H9 (cell line): ENCODE measurements at places on chromosomes 5 and 9. TPM values are rescaled to one million over a fixed set of nuclear protein-coding genes. Genes with fewer than 3 reads are reported as not detected.

GRCh38 chr5:59607138-59607765 is 286.3 kb downstream of the PDE4D start:
- H3K27me3 ChIP-seq, result no peaks in the 10 kb centered on the region
- H3K36me3 ChIP-seq, result no peaks in the 10 kb centered on the region
- no peak overlapping the region for H3K27ac ChIP-seq
- H3K4me3 ChIP-seq, result no peak overlapping the region
- DNase-seq, result no peak
- peaks cover 3% of the 10 kb centered on the region; the same call in 1 of the 2 replicates for H3K4me1 ChIP-seq

DNA sequence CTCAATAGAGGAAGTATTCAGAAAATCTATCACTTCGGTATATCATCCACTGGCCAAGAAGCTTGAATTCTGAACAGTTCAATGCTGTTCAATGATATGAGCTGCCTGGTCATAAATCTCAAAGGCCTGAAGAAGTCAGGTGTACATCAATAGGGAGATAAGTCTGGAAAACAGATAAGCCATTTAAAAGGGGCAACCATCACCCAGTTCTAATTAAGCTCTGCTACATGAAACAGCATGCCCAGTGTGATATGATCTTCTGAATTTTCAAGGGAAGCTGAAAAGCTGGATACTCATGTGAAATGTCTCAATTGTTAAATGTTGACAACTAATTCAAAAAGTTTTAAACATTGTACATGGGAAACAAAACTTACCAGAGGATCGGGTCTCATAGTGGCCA is 2020.7 kb upstream of the WWC1 start:
- H3K27ac ChIP-seq, result no peak overlapping the region
- DNase-seq, result no peak
- H3K4me3 ChIP-seq, result no peak overlapping the region
- no peaks in the 10 kb centered on the region for H3K27me3 ChIP-seq
- H3K4me1 ChIP-seq, result 0 out of 2 replicates have a peak, but pooled peaks cover 2% of the 10 kb centered on the region

- H3K27me3 ChIP-seq, result no peaks in the 10 kb centered on the region
- H3K4me1 ChIP-seq, result no peaks in the 10 kb centered on the region
- no peak for DNase-seq
- no peak overlapping the region for H3K27ac ChIP-seq
- H3K36me3 ChIP-seq, result peaks cover 4% of the 10 kb centered on the region; the same call in 1 of the 3 replicates
Observed at GRCh38 chr5:64773533-64773932, 4.8 kb downstream of the CWC27 start.

DNA sequence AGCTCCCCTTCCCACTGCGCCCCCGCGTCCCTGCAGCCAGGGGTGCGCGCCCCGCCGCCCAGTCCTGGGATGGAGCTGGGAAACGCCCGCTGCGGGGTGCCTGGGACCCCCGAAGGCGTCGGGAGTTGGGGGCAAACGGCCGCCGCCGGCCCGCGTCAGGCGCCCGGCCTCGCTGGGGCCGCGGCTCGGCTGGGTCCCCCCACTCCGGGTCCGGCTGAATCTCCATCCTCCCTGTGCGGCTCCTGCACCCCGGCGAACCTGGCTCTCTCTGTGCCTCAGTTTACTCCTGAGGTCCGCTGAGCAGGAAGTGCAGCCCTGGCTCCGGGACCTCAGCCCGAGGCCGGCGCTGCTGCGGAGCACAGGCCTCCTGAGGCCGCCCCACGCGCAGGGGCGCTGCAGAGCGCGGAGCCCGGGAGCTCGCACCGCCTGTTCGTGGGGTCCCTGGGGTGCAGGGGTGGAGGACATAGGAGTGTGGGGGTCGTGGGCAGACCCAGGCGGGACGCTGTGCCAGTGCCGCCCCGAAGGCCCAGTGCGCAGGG is 13.9 kb upstream of the TMEM250 start:
- no peaks in the 10 kb centered on the region for H3K4me1 ChIP-seq
- H3K27ac ChIP-seq, result no peak overlapping the region
- no peak overlapping the region for H3K4me3 ChIP-seq
- peaks cover 6% of the 10 kb centered on the region; the same call in 1 of the 2 replicates for H3K27me3 ChIP-seq
- no peak for DNase-seq

GRCh38 chr5:1799110-1799601 is 481 bp downstream of the MRPL36 start:
- H3K27me3 ChIP-seq, result no peaks in the 10 kb centered on the region
- H3K4me3 ChIP-seq, result peak overlapping the region; percentile 95
- peaks cover 28% of the 10 kb centered on the region for H3K36me3 ChIP-seq

GRCh38 chr5:107294669-107295068 is 376.1 kb downstream of the EFNA5 start:
- no peaks in the 10 kb centered on the region for H3K27me3 ChIP-seq
- H3K36me3 ChIP-seq, result no peaks in the 10 kb centered on the region
- no peaks in the 10 kb centered on the region for H3K4me1 ChIP-seq
- no peak for DNase-seq
- H3K27ac ChIP-seq, result no peak overlapping the region
- no peak overlapping the region for H3K4me3 ChIP-seq

LHX2 gene
- total RNA-seq, result not detected in 2 replicates

COQ4 gene
- 34.8 and 38.4 TPM in 2 replicates for total RNA-seq

DNA sequence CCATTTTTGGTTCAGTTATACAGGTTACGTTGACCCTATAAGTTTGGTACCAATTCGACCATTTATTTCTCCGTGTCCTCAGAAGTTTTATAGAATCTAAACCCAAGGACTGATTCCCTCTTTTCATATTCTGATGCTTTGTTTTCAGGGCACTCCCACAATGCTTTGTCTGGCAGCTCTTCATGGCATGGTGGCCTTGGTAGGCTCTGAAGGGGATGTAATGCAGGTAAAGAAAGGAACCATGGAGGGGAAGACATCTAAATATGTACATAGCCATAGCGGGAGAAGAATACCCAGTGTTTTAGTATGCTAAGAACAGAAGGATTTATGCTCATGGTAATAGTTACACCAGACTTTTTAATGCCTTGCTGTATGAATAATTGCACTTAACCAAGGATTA is 82.7 kb downstream of the HACD4 start:
- H3K27ac ChIP-seq, result no peak overlapping the region
- H3K4me3 ChIP-seq, result no peak overlapping the region; the same call in 2 of the 3 replicates
- no peaks in the 10 kb centered on the region for H3K27me3 ChIP-seq
- peaks cover 32% of the 10 kb centered on the region for H3K36me3 ChIP-seq

DNA sequence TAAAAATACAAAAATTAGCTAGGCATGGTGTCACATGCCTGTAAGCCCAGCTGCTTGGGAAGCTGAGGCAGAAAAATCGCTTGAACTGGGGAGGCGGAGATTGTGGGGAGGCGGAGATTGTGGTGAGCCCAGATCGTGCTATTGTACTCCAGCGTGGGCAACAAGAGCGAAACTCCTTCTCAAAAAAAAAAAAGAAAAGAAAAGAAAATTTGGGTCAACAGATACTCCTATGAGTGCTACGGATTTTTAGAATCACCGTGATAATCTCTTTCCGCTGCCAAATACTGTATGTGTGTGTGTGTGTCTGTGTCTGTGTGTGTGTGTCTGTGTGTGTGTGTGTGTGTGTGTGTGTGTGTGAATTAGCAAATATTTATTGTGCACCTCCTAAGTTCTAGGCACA is 64.4 kb downstream of the ARRDC3 start:
- H3K4me1 ChIP-seq, result peaks cover 6% of the 10 kb centered on the region; the same call in 1 of the 2 replicates
- no peak overlapping the region for H3K27ac ChIP-seq
- no peak overlapping the region for H3K4me3 ChIP-seq
- H3K36me3 ChIP-seq, result no peaks in the 10 kb centered on the region
- no peaks in the 10 kb centered on the region for H3K27me3 ChIP-seq

GRCh38 chr5:39355324-39355723 is 9.0 kb downstream of the C9 start:
- no peak overlapping the region for H3K27ac ChIP-seq
- no peaks in the 10 kb centered on the region; the same call in 1 of the 2 replicates for H3K4me1 ChIP-seq
- no peak for DNase-seq

GRCh38 chr9:107472581-107473340 is 16.8 kb downstream of the KLF4 start:
- no peaks in the 10 kb centered on the region for H3K27me3 ChIP-seq
- H3K4me1 ChIP-seq, result no peaks in the 10 kb centered on the region
- no peak overlapping the region for H3K4me3 ChIP-seq
- no peak for DNase-seq
- no peak overlapping the region for H3K27ac ChIP-seq

DNA sequence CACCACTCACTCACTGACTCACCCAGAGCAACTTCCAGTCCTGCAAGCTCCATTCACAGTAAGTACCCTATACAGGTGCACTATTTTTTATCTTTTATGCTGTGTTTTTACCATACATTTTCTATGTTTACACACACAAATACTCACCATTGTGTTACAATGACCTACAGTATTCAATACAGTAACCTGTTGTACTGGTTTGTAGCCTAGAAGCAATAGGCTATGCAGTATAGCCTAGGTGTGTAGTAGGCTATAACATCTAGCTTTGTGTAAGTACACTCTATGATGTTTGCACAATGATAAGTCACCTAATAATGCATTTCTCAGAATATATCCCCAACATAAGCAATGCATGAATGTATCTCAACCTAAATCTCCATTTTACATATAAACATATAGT is 541.1 kb downstream of the NR2F1-AS1 start:
- H3K27me3 ChIP-seq, result no peaks in the 10 kb centered on the region
- H3K4me3 ChIP-seq, result no peak overlapping the region
- no peaks in the 10 kb centered on the region for H3K4me1 ChIP-seq
- no peak for DNase-seq
- no peak overlapping the region for H3K27ac ChIP-seq

- H3K4me3 ChIP-seq, result no peak overlapping the region
- no peaks in the 10 kb centered on the region for H3K36me3 ChIP-seq
- H3K4me1 ChIP-seq, result no peaks in the 10 kb centered on the region
- no peaks in the 10 kb centered on the region; the same call in 1 of the 2 replicates for H3K27me3 ChIP-seq
- no peak for DNase-seq
Observed at GRCh38 chr5:135171336-135171735, 137.3 kb upstream of the PITX1 start.
